ENCODE measurements at places on chromosomes 2 and 18.

GRCh38 chr2:181677912-181678586, 2.3 kb downstream of the NEUROD1 start:
- DNase-seq: peak; percentile 85

DNA sequence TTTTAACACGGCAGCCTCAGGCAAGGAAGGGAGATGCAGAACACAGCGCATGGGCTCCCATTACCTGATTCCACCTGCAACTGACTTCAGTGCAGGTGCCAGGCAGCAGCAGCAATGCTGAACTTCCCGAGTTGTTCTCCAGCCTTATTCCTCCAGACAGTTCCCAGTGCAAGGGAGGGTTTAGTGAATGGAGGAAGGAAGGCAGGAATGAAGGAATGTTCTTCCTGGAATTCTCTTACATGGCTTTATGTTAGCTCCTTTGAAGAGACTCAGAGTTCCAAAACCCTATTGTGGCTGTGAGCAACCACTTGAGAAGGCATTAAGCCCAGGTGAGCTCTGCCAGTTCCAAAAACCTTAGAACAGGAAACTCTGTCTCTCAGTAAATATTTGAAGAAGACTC, 45.5 kb downstream of the SERPINB7 start:
- no peak for DNase-seq

DNA sequence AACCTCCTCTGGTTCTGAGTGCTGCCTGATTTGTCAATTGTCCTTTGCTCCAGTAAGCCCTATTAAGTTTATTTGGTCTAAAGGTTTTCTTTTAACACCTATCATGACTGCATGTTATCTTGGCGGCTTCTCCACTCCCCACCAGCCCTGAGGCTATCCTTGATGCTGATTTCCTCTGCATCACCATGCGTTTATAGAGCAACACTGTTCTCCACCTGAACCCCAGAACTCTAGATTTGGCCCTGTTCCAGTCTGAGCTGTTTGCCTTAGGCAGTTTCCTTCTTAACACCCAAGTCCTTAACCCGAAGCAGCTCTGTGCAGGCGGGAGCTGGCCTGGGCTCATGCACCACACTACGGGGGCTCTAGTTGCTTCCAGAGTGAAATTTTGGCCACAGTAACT, 98.2 kb upstream of the NPAS2 start:
- no peak for DNase-seq

GRCh38 chr2:82879803-82880202, 1579.3 kb downstream of the SUCLG1 start:
- no peak for DNase-seq

DNA sequence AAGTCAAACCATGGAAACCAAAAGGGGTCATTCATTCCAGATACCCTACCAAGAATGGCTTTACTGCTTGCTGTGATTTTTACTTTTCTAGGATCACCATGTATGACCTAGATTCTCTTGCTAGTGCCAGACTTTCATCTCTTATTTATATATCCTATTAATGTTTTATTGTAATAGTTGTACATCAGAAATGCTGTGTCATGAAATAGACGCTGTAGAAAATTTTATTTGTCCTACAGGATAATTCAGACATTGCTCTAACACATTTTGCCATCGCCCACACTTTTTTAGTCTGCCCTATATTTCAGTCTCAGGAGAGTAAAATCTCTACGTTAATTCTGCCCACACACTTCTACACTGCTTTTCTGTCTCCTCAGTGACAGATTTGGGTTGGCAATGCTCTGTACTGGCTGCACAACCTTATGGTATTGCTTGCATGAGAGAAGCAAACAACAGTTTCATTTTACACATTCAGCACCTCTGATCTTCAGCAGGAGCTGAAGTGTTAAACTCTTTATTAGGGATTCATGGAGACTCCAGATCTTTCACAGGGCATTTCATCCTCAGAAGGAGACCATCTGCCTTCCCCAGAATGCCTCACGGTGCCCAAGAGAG, 871.8 kb upstream of the CHAC2 start:
- DNase-seq: no peak

GRCh38 chr18:9907867-9908266, 5.9 kb upstream of the VAPA start:
- DNase-seq: no peak

GRCh38 chr2:2795438-2796091, 464.5 kb upstream of the MYT1L start:
- no peak for DNase-seq

GRCh38 chr2:201116115-201116958, at the start of gene CFLAR:
Gene CFLAR (plus strand): TSS chr2:201116164. CDS start chr2:201129866, 13,702 bp downstream.
- DNase-seq: peak; percentile 84

DNA sequence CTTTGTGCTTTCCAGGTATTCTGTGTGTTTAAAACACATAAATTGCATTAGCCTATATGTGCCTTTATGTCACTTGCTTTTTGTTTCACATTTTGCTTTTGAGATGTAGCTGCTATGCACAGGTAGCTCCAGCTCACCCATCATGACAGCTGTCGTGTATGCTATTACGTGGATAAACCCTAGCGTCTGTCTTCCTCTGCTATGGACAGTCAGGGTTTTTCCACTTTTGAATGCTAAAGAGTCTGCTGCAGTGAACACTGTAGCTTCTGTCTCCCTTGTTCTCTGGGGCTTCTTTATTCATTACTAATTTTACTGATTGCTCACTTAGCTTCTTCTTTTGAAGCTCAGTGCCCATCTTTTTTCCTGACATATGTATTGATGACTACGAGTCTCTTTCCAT, 24.7 kb upstream of the MBP start:
- no peak for DNase-seq

- no peak for DNase-seq
Measured at GRCh38 chr2:35114765-35115164, 1240.8 kb upstream of the CRIM1 start.

- peak; percentile 35 for DNase-seq
Measured at GRCh38 chr2:196274387-196274809, 103.0 kb upstream of the STK17B start.

- no peak for DNase-seq
Measured at GRCh38 chr2:127024769-127025358, 82.1 kb downstream of the BIN1 start.

GRCh38 chr2:120288016-120288373, 35.3 kb downstream of the RALB start:
- no peak for DNase-seq

GRCh38 chr2:129935118-129935517, 44.3 kb upstream of the RAB6C start:
- DNase-seq: no peak

GRCh38 chr18:33755931-33756560, 178.0 kb downstream of the ASXL3 start:
- DNase-seq: no peak

GRCh38 chr2:8447610-8448221, 234.1 kb upstream of the ID2 start:
- DNase-seq: no peak

- no peak for DNase-seq
Measured at GRCh38 chr2:236366397-236366796, 102.2 kb upstream of the ASB18 start.

DNA sequence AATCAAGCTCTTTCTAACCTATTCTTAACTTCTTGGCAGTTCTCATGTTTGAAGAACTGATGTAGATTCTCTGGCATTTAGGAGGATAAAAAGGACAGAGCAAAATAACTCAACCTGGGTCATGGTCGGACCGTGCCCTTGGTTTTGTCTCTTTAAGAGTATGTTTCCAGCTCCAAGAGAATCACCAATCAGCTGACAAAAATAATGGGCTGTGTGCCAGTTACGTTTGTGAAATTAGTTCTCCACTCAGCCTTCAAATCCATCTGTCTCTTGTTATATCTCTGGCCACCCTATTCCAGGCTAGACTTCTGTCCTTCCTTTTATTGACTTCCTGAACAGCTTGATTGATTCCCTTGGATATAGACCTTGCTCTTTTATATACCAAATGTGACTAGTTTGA, 225.7 kb downstream of the EPHA4 start:
- no peak for DNase-seq

GRCh38 chr2:134080386-134081089, 173.3 kb upstream of the MGAT5 start:
- peak; percentile 44 for DNase-seq

DNA sequence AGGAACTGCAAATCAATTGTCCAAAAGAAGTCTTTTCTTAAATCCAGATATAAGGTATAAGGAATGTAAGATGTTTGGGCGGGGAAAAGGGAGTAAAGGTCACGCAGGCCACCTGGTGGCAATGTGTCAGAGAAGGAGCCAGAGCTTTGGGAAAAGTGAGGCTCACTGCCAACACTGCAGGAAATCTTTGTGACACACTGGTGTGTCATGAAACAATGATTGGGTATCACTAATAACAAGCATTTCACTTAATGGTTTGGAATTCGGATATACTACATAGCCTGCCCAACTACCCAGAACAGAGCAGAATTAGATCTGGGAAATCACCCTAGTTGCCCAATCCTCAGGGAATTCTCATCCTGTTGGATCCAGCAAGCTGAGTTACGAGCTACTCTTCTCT, 61.0 kb downstream of the RBMS1 start:
- DNase-seq: no peak

DNA sequence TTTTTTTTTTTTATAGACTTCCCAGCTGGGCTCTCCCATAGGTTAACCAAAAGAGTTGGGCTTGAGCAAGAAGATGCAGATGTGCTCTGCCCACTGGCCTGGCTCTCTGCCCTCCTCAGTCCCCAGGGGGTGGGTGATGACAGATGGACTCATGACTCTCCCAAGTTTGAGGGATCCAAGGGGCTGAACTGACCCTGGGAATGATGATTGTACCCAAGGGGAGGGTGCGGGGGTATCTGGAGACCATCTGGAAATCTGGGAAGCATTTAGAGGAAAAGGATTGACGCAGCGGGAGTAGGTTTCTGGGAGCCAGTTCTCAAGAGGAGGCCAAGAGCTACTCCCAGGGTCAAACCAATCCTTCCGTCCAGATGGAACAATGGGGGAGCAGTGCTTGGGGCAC, 330.8 kb downstream of the CYP26B1 start:
- no peak for DNase-seq

GRCh38 chr2:22950431-22950830, 434.5 kb upstream of the KLHL29 start:
- no peak for DNase-seq

DNA sequence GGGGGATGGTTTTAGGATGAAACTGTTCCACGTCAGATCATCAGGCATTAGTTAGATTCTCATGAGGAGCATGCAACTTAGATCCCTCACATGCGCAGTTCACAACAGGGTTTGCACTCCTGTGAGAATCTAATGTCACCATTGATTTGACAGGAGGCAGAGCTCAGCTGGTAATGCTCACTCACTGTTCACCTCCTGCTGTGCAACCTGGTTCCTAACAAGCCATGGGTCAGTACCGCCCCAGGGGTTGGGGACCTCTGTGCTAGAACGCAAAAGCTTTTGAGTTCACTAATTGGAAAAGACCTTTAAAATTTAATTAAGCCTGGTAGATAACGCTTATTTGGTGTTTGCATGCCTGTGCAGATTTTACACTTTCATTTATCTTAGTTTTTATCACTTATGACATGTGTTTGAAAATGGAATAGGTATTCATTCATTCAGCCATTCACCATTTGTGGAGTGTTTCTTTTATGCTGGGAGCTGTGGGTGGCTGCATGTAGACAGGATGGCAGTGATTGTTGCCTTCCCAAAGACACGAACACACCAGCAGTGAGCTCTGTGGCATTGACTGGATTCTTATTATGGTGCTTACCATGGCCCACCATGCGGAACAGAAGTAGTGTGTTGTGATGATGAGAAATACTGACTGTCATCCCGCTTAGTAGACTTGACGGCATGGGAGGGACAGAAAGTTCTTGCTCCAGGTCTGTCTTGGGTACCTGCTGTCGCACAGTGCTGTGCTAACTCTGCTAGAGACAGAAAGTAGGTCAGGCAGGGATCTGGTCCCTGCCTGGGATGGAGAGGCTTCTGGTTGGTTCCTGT, 6.4 kb downstream of the RAB31 start:
- DNase-seq: no peak

- no peak for DNase-seq
Measured at GRCh38 chr18:43627848-43628530, 350.7 kb upstream of the SYT4 start.

GRCh38 chr2:144975881-144976280, 456.0 kb upstream of the ZEB2 start:
- DNase-seq: no peak

DNA sequence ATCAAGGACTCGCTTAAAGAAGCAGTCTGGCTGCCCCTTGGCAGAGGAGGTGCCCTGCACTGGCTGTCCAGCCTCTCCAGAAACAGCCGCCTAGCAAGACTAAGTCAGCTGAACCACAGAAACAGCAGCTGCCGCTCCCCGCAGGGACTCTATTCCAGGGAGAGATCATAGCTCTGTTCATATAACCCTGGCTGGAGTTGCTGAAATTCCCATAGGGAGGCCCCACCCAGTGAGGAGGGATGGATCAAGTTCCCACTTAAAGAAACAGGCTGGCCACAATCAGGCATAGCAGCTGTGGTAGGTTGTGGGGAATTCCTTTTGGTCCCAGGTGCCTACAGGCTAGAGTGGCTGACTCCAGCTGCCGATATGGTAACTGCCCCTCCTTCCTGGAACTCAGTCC, 74.2 kb upstream of the MC4R start:
- DNase-seq: peak; percentile 59

DNA sequence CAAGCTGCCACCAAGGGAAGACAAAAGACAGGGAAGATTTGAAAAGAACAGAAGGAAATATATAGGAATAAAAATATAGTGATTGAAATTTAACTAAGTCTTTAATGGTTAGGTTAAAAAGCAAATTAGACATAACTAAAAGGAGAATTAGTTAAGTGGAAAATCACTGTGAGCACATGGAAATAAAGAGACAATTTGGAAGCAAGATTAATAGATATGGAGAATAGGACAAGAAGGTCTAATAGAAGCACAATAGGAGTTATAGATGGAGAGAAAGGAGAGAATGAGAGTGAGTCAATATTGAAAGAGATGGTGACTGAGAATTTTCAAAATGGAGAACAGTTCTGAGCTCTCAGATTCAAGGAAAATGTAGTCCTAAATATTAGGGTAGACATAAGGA, 176.9 kb downstream of the ASB1 start:
- DNase-seq: no peak

DNA sequence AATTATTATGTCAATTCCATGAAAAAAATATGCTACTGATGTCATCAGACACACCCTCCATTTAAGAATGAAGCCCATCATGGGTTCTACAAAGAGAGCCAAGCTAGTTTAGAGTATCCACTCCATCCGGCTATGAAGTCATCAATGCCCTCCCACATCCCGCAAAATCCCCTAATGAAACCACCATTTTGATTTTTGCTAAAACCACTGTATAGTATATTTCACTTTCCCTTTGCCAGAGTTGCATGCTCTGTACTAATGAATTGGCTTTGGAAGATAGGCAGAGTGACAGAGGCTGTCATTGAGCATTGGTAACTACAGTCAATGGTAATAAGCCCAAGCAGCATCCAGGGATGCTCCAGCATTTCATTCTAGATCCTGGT, 118.6 kb downstream of the ANKRD44 start:
- DNase-seq: no peak

- DNase-seq: no peak
Measured at GRCh38 chr18:43141208-43141607, 25.7 kb upstream of the RIT2 start.
